ENCODE measurements at places on chromosomes 3 and 15.

- DNase-seq = no peak
These were observed 298.2 kb upstream of the SLCO3A1 start for GRCh38 chr15:91555312-91555711.

GRCh38 chr15:59306520-59307164, 66.0 kb downstream of the MYO1E start:
- DNase-seq = no peak

DNA sequence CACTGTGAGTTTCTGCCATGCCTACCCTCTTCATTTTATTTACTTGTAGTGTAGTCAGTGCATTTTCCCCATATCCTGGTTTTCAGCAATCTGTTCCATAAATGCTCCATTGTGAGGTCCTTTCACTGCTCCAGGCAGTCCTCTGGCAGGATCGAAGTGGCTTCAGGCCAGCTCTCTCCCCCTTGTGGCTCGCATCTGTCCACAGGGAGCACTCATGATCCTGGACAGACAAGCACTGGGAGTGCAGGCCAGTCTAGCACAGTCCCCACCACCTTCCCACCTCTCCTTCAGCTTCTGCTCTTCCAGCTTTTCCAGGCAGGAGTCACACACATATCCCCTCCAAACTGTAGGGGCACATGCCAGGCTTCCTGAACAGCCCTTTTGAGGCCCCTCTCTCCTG, 173.6 kb downstream of the PPM1L start:
- DNase-seq = no peak

DNA sequence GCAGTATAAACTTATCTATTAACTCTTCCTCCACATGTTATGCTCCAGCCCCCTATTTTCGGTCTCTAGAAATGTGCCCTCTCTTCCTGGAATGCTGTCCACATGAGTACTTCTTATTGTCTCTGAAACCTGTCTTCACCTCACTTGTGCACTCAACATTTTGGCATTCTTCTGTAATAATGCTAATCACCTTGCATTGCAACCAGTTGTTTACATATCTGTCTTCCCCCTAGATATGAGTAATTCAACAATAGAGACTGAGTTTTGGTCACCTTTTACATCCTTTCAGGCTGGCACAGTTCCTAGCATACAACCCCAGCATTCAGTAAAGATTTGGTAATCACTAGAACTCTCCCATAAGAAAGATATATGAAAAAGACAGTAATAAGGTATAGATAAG, 17.2 kb downstream of the CCDC80 start:
- no peak for DNase-seq
